ENCODE measurements at places on chromosomes 7 and 10.

GRCh38 chr10:79277579-79278269 is 69.5 kb upstream of the PPIF start:
- DNase-seq: no peak

- no peak for DNase-seq
These were observed 11.1 kb downstream of the CDC123 start for GRCh38 chr10:12207114-12207513.

DNA sequence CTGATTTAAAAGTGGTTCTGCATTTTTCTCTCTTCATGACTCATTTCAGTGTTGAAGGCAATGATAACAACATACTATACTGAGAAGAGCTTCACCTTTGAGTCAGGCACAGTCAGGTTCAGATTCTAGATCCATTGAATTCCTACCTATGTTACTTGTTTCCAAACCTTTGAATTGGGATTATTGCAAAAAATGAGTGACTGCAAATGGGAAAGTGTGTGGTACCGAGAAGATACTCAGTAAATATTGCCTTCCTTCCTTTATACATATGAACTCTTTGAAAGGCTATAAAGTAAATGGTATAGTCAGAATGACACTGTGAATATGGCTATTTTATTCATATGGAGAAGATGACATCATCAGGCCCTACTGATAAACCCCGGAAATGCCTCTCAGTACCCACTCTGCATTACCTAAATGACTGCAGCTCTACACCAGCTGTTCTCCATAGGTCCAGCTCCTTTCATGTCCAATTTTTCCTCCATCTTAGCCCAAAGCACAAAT is 66.7 kb upstream of the FGL2 start:
- no peak for DNase-seq

DNA sequence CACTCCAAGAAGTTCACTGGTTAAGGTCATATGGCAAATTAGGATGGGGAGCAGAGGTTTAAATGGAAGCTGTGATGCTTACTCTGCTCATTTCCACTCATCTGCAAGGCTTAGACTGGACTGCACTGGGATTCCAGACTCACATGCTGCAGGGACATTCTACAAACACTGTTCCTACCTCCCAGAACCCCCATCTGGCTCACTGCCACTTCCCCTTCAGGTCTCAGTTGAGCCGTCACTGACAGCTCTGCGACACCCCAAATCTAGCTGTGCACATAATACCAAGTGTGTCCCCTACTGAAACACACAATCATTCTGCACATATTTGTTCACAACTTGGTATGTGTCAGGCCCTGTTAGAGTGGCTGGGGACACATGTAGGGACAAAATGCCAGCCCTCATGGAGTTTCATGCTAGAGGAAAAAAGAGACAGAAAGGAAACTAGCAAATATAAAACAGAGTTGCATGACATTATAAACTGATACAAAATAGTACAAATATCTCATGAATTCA is 5.4 kb downstream of the PRKCQ start:
- no peak for DNase-seq

DNA sequence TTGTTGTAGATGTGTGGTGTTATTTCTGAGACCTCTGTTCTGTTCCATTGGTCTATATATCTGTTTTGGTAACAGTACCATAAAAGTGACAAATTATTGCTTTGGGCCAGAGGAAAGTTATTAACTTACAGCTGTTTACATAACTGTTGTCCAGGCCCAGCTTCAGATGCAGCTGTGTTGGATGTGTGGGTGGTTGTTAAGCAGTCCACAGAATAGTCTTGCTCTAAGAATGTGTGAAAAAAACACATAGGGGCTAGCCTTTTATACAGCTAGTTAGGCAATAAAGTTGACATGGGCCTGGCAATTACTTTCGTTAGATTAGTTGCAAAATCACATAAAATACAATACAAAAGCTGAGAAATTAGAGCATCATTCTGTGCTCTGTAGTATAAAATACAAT is 31.9 kb downstream of the DLD start:
- no peak for DNase-seq

- no peak for DNase-seq
These were observed 23.2 kb downstream of the COL1A2 start for GRCh38 chr7:94417901-94418300.

- no peak for DNase-seq
These were observed 65.2 kb downstream of the BMPER start for GRCh38 chr7:33970536-33970935.

- no peak for DNase-seq
These were observed 38.5 kb upstream of the PSMG3 start for GRCh38 chr7:1608318-1608717.

- no peak for DNase-seq
These were observed 83.1 kb downstream of the CHN2 start for GRCh38 chr7:29277436-29278215.

GRCh38 chr10:6721480-6721879 is 141.4 kb upstream of the PRKCQ start:
- DNase-seq: peak; percentile 92

- DNase-seq: no peak
These were observed 58.2 kb downstream of the RBM33 start for GRCh38 chr7:155702616-155703015.

- DNase-seq: no peak
These were observed 63.2 kb downstream of the EBF3 start for GRCh38 chr10:129900825-129901224.

- no peak for DNase-seq
These were observed 90.3 kb downstream of the NEURL1 start for GRCh38 chr10:103583871-103584215.

- DNase-seq: no peak
These were observed 35.2 kb downstream of the MGAM start for GRCh38 chr7:142030848-142031247.

DNA sequence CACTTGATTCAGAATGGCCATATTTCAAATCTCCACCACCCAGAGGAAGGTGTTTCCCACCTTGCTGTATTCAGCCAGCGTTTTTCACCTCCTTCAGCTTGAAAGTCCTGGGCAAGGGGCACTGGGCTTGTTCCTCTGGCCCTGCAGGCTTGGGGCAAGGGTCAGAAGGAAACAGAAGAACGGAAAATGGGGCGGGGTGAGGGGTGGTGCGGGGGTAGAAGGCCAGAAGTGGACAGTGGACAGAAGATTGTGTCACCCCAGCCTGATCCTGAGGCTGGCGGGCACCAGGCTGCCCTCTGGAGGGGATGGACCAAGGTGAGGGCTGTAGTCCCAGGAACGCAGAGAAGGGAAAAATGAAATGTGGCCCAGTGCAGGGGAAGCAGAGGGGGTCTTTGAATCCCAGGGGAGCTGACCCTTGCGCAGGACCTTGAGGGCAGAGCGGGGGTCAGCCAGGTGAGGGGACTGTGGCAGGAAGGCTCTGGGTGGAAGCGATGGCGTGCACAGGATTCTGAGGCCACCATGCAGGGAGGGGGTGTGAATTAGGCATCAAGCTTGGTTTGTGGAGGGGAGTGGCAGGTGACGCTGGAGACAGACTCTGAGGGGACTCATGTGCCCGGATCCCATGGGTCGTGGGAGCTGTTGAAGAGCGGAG is 23.0 kb downstream of the TMEM120A start:
- DNase-seq: no peak

GRCh38 chr7:112791465-112792168 is 1.4 kb upstream of the TMEM168 start:
- no peak for DNase-seq

GRCh38 chr10:130430291-130430690 is 294.1 kb downstream of the GLRX3 start:
- DNase-seq: no peak

DNA sequence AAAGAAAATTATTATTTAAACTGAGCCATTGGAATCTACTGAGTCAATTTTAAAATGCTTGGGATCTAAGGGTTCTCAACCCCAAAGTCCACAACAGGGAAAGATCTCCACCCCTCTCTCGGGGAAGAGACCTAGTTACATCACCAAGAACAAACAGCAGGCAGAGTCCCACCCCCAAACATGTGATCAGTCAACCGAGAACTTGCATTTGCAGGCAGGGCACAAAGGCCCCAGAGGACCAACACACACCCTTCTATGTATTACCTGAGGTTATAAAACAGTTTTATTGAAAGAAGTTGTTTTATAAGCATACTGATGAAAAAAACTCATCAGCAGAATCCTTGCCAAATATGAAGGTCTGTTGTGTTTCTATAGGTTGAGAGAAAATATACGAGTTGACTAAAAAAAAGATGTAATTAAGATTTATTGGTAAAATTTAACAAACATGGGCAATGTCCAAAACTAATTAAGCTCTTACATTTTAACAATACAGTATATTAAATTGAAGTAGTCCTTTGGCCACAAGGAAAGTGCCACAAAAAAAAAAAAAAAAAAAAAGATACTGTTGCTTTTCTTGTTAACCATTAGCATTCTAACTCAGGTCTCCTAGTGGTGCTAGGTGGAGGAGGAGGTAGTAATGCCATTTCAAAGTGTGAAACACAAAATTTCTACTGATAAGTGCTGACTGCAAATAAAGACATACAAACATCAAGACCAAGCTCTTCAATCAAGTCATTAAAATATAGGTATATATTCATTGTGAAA is 975 bp upstream of the USP54 start:
- no peak for DNase-seq

- peak; percentile 86 for DNase-seq
These were observed 92.0 kb upstream of the INSIG1 start for GRCh38 chr7:155205368-155206317.

Measured in AG09319 (cell line).